ENCODE measurements at places on chromosomes 4 and X.

DNA sequence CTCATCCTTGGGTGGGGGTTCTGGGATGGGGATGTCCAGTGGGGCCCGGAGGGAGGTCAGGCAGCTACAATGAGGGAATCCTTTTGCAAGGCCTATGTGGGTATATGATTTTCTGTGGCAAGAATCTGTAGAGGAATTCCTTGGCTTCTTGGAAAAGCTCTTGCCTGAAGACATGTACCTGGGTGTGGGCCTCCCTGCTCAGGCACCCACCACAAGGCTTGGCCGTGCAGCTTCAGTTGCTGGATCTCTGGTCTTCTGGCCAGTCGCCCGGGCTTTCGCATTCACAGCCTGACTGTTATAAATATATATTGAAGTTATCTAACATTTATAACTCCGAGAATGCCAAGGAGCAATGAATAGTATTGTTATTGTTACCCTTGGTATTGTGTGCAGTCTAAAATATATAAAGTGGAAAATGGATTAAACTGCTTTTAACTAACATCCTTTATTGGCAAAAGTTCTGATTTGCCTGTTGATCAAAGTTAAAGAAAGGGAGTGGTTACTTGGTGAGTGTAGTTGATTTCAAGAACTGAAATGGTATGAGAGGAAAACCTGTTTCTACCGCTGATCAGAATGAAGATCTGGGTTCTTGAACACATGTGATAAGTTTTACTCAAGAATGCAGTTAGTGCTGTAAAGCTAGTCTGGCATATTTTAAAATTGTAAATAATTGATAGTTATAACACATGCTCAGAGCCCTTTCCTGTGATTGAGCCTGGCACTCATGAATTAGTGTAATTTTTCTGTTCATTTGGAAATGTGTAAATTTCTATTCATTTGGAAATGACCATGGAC is 36.0 kb downstream of the PTTG2 start:
- no peak for DNase-seq

DNA sequence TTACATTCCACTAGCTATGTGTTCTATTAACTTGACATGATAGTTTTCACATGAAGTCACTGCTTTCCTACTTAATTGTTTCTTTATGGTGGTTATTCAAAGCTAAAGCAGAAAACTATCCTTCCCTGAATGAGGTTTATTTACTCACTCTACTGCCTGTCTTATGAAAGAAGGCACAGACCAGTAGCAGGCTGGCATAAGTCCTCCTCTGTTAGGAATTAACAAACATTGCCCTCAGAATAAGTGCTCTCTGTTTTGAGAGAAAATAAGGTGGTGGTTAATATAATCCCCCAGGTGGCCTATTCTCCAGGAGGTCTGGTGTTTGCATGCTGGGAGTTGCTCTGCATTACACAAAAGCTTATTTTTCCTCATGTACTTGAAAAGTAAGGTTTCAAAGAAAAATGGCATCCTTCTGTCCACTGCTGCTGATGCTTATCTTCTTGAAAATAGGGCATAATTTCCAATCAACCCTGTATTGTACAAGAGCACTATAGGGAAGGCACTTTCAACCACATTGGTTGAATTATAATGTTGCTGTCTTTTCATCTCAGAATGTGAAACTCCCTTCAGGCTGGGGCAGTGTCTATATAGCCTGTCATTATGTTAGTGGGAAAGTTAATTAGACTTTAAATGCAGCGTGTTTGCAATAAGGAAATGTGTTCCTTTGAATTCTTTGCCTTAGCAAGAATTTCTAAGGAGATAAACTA is 119.7 kb upstream of the TBC1D9 start:
- DNase-seq: no peak

GRCh38 chr4:20046931-20047677 is 204.6 kb upstream of the SLIT2 start:
- DNase-seq: no peak

DNA sequence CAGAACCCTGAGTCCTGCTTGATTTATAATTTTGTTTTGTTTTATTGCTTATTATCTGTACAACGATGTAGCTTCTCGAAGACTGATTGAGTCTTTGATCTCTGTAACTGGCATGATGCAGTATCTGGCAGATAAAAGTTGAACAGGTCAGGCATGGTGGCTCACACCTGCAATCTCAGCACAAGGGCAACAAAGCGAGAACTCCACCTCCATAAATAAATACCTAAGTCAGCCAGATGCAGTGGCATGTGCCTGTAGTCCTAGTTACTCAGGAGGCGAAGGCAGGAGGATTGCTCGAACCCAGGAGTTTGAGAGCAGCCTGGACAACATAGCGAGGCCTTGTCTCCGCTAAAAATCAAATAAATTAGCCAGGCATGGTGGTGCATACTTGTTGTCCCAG is 15.7 kb upstream of the WDR19 start:
- DNase-seq: no peak

DNA sequence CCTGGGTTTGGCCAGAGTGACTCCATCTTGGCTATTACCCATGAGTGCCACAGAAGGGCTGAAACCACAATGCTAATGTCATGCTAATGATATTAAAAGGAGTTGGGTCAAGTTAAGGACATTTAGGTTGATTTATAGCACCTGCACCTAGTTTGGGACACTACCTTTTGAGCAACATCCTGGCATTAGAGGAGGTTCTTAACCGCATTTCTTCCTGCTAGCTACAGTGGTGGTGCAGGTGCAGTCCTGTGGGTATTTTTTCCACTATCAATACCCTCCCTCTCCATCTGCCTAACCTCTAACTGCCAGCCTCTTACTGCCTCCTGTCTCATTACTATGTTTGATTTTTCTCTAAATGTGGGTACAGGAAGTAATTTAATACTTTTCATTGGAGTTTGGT is 1276.1 kb downstream of the FSTL5 start:
- DNase-seq: no peak

DNA sequence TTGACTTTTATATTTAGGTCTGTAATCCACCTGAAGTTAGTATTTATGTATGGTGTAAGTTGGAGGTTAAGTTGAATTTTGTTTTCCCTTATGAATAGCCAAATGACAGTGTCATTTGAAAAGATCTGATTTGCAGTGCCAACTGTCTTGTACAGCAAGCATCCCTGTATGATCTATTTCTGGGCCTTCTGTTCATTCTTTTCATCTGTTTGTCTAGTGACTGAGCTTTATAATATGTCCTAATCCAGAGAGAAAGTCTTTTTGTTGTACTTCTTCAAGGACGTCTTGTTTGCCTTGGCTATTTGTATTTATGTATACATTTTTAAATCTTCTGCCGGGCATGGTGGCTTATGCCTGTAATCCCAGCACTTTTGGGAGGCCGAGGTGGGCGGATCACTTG is 39.6 kb downstream of the CDKL5 start:
- DNase-seq: no peak

GRCh38 chr4:90799895-90800294 is 672.7 kb downstream of the CCSER1 start:
- DNase-seq: no peak

GRCh38 chrX:68762766-68763165 is 66.1 kb upstream of the EFNB1 start:
- peak; percentile 32 for DNase-seq

DNA sequence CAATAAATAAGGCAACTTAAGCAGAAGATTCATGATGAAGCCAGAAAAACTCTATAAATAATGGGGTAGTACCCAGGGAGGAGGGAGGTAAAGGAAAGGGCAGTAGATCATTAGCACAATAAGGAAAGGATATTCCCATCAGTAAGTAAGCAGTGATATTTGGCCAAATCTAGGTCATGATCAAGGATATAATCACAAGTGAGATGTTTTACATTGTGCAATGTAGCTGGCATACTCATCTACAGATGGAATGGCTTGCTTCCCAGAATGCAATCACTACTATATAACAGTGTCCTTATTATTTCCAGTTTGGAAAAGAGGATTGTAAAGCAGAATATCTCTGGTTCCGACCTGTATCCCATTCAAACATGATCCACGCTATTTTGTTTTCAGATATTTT is 483.4 kb downstream of the RPA4 start:
- DNase-seq: peak; percentile 15

DNA sequence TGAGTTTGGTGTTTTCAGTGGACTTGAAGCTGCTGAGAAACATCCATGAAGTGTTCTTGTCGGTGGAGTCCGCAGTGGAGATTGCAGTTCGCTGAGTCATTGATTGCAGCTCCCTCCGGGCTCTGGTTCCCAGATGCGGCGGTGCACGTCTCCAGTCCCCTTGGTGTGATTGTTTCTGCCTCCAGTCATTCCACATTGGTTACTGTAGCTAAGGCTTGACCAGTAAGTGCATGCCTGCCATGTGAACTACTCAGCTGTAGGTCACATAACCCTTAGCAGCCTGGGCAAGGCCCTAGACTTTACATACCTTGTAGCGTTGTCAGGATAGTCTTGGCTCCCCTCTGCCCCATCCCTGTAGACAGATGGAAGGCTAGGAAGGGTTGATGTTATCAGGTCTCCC is 53.8 kb upstream of the CLCN4 start:
- DNase-seq: no peak

- peak; percentile 32 for DNase-seq
Observed at GRCh38 chrX:40877887-40878286, 142.5 kb upstream of the MED14 start.

- no peak for DNase-seq
Observed at GRCh38 chr4:98976716-98977115, 18.8 kb upstream of the METAP1 start.

DNA sequence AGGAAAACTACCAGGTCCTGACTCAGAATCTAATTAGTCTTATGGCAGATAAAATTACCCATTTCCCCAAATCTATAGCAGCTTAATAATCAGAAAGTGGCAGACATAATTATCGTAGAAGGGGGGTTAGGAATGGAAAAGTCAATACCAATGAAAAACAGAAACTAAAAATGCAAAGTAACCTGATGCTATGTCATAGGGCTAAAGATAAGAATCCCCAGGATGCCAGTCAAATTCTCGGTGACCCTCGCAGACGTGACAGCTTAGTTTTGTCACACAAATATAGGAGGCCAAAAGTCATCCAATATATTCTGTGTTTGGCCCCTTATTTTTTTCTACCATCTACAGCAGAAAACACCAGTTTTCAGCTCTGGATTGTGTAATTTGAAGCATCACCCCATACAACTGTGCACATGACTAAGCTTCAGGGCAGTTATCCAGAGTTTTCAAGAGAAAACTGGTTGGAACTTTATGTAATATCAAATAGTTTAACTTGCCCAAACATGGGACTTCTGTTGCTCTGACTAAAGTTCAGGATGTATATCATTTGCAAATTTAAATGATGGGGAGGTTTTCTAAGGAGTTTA is 30.9 kb downstream of the RASSF6 start:
- DNase-seq: no peak

GRCh38 chrX:51742586-51742985 is 656 bp upstream of the GSPT2 start:
- DNase-seq: no peak

DNA sequence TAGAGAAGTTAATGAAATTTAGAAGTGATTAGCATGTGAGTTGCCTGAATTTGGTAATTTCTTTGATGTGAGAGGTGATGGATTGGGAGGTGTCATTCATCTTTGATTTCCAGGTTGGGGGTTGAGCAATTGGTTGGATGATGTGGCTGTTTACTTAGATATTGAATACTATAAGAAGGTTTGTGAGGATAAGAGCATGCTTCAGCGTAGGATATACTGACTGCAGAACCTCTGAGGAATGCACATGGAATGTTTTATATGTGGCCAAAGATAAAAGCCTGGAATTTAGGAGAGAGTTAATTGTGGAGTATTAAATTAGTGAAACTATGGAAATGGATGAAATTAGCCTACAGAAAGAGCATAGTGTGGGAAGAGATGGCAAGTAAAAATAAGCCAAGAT is 165.4 kb upstream of the MAD2L1 start:
- no peak for DNase-seq

DNA sequence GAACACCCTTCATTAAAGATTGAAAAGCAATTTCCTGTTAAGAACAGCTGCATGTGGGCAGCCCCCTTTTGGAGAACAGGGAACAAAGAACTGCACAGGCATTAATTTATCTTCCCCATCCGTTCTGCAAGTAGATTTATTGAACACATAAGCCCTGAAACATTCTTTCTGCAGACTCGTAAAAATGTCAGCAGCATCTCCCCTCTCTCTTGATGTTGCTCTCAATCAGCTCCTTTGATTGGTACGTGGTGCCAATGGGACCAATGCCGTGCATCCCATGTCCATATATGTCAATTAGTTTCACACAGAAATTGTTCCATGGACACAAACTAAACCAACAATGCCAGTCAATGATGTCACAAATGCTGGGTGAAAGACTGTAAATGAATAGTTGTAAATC is 228.5 kb upstream of the RASGEF1B start:
- DNase-seq: no peak

- DNase-seq: peak; percentile 82
Observed at GRCh38 chr4:7276515-7276914, 84.2 kb downstream of the SORCS2 start.
